ENCODE measurements at places on chromosomes 16 and 17.
A peak's percentile ranks its signal among the peaks of the same experiment; 100 is the strongest.

GRCh38 chr16:12238598-12238997 lies 262.1 kb downstream of the SNX29 start:
- no peak overlapping the region for H3K4me3 ChIP-seq
- H3K4me1 ChIP-seq = no peaks in the 10 kb centered on the region
- no peak overlapping the region for H3K27ac ChIP-seq
- peaks cover 3% of the 10 kb centered on the region for H3K27me3 ChIP-seq
- H3K36me3 ChIP-seq = peaks cover 3% of the 10 kb centered on the region
- DNase-seq = no peak

- no peak overlapping the region for H3K27ac ChIP-seq
- no peaks in the 10 kb centered on the region for H3K4me1 ChIP-seq
- no peak overlapping the region for H3K4me3 ChIP-seq
- no peaks in the 10 kb centered on the region for H3K27me3 ChIP-seq
- H3K36me3 ChIP-seq = peaks cover 41% of the 10 kb centered on the region
- no peak for DNase-seq
These were observed 24.8 kb downstream of the SLC38A10 start for GRCh38 chr17:81270279-81270678.

DNA sequence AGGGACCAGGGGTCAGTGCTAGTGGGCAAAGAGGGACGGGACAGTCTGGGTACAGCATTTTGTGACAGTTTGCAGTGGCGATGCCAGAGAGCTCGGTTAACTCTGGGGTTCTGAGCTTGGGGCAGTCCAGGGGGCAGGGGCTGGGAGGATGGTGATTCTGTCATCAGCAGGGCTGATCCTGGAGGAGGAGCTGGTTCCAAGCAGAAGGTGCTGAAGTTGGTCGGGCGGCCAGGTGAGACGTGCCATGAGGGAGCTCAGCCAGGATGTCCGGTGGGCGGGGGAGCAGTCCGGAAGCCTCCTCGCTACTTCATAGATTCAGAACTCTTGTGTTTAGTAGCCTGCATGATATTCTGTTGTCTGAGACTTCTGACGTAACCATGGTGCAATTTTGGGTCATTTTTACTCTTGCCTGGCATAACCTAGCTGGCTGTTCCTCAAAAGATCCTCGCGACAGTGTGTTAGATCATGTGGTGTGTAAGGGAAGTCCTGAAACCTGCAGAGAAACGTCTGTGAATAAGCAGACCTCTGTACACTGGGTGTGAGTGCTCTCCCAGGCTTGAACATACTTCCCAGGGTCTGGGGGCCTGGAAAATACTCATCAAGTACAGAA lies 122.0 kb downstream of the CLEC16A start:
- no peaks in the 10 kb centered on the region for H3K27me3 ChIP-seq
- peaks cover 30% of the 10 kb centered on the region for H3K36me3 ChIP-seq
- H3K27ac ChIP-seq = no peak overlapping the region
- H3K4me1 ChIP-seq = no peaks in the 10 kb centered on the region
- DNase-seq = no peak

DNA sequence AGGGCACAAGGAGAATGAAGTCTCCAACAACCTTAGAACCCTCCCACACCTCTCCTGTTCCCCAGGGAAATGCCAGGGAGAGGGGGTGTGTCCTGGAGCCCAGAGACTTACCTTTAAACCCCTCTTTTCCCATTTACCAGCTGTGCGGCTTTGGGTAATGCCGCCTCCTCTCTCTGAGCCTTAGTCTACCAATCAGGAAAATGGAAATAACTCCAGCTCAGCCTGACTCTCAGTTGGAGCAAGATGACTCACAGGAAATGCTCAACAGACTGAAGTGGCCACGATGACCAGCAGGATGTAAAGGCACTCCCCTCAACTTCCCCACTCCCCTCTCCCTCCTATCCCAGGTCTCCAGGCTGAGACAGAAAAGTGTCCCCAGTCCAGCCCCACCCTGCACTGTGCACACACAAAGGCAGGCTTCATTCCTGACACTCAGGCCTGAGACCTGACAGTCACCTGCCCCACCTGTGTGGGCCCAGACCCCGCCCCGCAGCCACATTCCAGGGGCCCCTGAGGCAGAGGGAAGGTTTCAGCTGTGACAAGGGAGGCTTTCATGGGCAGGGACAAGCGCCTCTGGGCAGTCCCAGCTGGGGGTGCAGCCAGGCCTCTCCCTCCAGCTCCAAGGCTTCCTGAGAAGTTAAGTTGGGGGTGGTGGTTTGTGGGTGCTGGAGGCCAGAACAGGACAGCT lies 3.0 kb upstream of the KRT15 start:
- H3K27me3 ChIP-seq = no peaks in the 10 kb centered on the region
- peak overlapping the region; percentile 3 for H3K4me3 ChIP-seq
- H3K36me3 ChIP-seq = peaks cover 20% of the 10 kb centered on the region

DNA sequence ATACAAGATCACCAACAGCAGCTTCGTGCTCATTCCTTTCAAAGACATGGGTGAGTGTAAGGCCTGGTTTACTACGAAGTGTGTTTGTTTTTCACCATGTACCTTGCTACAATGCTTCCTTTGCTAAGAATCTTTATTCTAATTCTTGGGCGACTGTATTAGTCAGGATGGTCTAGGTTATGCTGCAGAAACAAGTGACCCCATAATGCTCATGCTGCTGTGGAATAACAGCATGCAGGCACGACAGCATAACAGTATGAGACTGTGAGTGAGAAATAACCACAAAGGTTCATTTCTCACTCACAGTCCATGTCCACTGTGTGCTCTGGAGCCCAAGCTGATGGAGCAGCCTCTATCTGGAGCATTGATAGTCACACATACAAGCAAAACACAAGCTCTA lies 38.0 kb downstream of the TMC7 start:
- no peak overlapping the region for H3K27ac ChIP-seq
- H3K4me1 ChIP-seq = no peaks in the 10 kb centered on the region
- DNase-seq = no peak
- H3K27me3 ChIP-seq = no peaks in the 10 kb centered on the region
- H3K4me3 ChIP-seq = no peak overlapping the region

- no peaks in the 10 kb centered on the region for H3K4me1 ChIP-seq
- peaks cover 14% of the 10 kb centered on the region for H3K27me3 ChIP-seq
- H3K27ac ChIP-seq = no peak overlapping the region
- no peaks in the 10 kb centered on the region for H3K36me3 ChIP-seq
- H3K4me3 ChIP-seq = no peak overlapping the region
These were observed 245.2 kb upstream of the CCL2 start for GRCh38 chr17:34009912-34010311.

- H3K36me3 ChIP-seq = peaks cover 1% of the 10 kb centered on the region
- no peak for DNase-seq
- H3K27ac ChIP-seq = no peak overlapping the region
- peaks cover 24% of the 10 kb centered on the region for H3K4me1 ChIP-seq
These were observed 15.5 kb downstream of the UTS2R start for GRCh38 chr17:82386881-82387704.

- H3K4me3 ChIP-seq = no peak overlapping the region
- peaks cover 9% of the 10 kb centered on the region for H3K4me1 ChIP-seq
- H3K27ac ChIP-seq = peak overlapping the region; percentile 69
These were observed 5.8 kb downstream of the WIPF2 start for GRCh38 chr17:40224718-40225550.

- H3K27me3 ChIP-seq = peaks cover 7% of the 10 kb centered on the region
- peak overlapping the region; percentile 77 for H3K4me3 ChIP-seq
- no peak for DNase-seq
- peaks cover 19% of the 10 kb centered on the region for H3K4me1 ChIP-seq
These were observed 1.3 kb downstream of the MPP3 start for GRCh38 chr17:43831633-43832032.

GRCh38 chr17:29160253-29160652 lies 19.9 kb downstream of the MYO18A start:
- peaks cover 56% of the 10 kb centered on the region for H3K4me1 ChIP-seq
- H3K4me3 ChIP-seq = no peak overlapping the region
- H3K36me3 ChIP-seq = peaks cover 10% of the 10 kb centered on the region
- no peak for DNase-seq
- H3K27me3 ChIP-seq = no peaks in the 10 kb centered on the region

GRCh38 chr16:82612263-82612662 lies 14.5 kb upstream of the CDH13 start:
- peaks cover 13% of the 10 kb centered on the region for H3K27me3 ChIP-seq
- no peak for DNase-seq
- no peak overlapping the region for H3K4me3 ChIP-seq
- H3K4me1 ChIP-seq = no peaks in the 10 kb centered on the region
- no peaks in the 10 kb centered on the region for H3K36me3 ChIP-seq

- no peak overlapping the region for H3K27ac ChIP-seq
- H3K4me1 ChIP-seq = peaks cover 19% of the 10 kb centered on the region
- H3K4me3 ChIP-seq = no peak overlapping the region
- H3K27me3 ChIP-seq = no peaks in the 10 kb centered on the region
These were observed 53.9 kb downstream of the USP22 start for GRCh38 chr17:20988896-20989295.

DNA sequence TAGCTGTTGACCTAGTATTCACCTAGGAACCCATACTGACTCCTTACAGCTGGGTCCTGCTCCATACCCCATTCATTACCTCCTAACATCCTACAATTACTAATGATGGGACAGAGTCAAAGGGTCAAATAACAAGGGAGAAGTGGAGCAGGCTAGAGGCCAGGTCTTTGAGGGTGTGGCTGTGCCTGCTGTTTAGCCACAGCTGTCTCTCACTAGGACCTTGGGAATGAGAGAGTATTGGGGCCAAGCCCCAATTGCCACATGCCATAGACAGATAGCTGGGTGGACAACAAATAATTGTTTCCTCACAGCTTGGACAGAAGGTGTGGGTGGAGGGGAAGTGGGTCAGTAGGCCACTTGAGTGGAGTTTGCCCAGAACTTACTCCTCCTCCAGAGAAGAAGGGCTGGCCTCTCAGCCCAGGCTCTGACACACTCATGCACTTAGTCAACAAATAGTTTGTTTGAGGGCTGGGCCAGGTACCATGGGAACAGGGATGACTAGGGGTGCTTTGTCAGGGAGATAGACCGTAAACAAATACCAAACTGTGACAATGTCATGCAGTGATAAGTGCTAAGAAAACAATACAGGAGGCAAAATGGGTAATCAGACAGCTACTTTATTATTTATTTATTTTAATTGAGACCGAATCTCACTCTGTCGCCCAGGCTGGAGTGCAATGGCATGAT lies 10.2 kb upstream of the CENPT start:
- DNase-seq = no peak
- peaks cover 8% of the 10 kb centered on the region for H3K36me3 ChIP-seq
- no peaks in the 10 kb centered on the region for H3K27me3 ChIP-seq
- H3K4me3 ChIP-seq = no peak overlapping the region
- H3K27ac ChIP-seq = peak overlapping the region; percentile 58

GRCh38 chr17:46800573-46800972 lies 17.9 kb downstream of the WNT3 start:
- H3K36me3 ChIP-seq = peaks cover 19% of the 10 kb centered on the region
- no peak overlapping the region for H3K4me3 ChIP-seq
- peak overlapping the region; percentile 20 for H3K27ac ChIP-seq
- no peaks in the 10 kb centered on the region for H3K27me3 ChIP-seq
- peaks cover 5% of the 10 kb centered on the region for H3K4me1 ChIP-seq

- no peak overlapping the region for H3K4me3 ChIP-seq
- no peak for DNase-seq
- no peaks in the 10 kb centered on the region for H3K36me3 ChIP-seq
- H3K27me3 ChIP-seq = no peaks in the 10 kb centered on the region
- no peak overlapping the region for H3K27ac ChIP-seq
These were observed 16.5 kb upstream of the AKTIP start for GRCh38 chr16:53519417-53520091.

DNA sequence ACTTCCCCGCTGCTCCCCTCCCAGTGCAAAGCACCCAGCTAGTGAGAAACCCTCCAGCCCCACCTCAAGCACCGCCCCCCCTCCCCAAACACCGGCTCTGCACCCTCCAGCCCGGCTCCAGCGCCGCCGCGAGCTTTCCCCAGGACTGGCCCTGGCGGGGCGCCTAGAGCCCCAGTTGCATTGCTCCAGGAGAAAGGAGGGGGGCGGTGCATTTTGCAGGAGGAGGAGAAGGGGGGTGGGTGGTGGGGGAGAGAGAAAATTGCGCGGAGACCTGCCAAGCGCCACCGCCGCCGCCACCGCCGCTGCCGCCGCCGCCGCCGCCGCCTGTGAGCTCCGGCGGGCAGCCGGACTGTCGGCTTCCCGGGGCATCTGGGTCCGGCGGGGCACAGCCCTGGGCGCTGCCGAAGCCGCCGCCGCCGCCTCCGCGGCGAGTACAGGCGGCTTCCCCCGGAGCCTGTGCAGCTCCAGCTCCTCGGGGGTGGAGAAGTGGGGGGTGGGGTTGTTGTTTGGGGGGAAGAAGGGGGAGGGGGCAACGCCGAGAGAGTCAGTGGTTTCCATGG lies 333 bp upstream of the NOG start:
- H3K36me3 ChIP-seq = no peaks in the 10 kb centered on the region
- peak; percentile 72 for DNase-seq
- H3K4me3 ChIP-seq = peak overlapping the region; percentile 80
- peaks cover 39% of the 10 kb centered on the region for H3K4me1 ChIP-seq
- H3K27ac ChIP-seq = peak overlapping the region; percentile 61
- peaks cover 49% of the 10 kb centered on the region for H3K27me3 ChIP-seq

DNA sequence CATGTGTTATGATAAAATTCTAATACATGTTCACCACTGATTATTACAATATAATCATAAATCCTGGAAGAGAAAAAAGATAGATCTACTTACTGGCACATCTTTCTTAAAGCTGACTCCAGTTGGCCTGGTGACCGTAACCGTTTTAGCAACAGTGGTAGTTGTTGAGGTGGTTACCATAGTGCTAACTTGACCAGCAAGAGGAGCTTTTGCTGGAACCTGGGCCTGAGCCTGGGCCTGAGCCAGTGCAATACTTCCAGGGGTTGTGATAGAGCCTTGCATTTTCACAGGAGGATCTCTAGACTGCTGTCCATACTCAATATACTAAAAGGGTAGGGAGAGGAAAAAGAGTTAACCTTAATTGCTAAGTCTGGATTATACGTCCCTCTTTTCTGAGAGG lies 36.2 kb downstream of the SETD6 start:
- DNase-seq = no peak
- peaks cover 34% of the 10 kb centered on the region for H3K36me3 ChIP-seq
- H3K27me3 ChIP-seq = no peaks in the 10 kb centered on the region
- no peak overlapping the region for H3K4me3 ChIP-seq
- no peaks in the 10 kb centered on the region for H3K4me1 ChIP-seq
- H3K27ac ChIP-seq = no peak overlapping the region

DNA sequence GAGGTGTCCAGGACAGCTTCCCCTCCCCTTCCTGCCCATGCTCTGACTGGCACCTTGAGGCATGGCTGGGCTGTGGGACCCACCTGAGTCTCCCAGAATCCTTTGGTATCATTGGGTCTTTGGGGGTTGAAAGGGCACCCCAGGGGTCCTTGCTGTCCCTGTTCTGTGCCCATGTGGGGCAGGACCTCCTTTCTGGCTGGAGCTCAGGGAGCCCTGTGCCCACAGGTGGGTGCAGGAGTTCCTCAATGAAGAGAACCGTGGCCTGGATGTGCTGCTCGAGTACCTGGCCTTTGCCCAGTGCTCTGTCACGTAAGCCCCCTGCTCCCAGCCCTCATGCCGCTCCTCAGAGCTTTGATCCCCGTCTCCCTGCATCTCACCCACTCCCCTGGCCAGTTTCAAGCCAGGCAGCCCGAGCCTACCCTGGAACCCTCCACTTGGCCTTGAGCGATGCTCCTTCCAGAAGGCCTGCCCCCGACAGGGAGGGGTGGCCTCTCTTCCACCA lies 11.8 kb downstream of the FMNL1 start:
- H3K27me3 ChIP-seq = peaks cover 46% of the 10 kb centered on the region
- no peak overlapping the region for H3K4me3 ChIP-seq
- H3K4me1 ChIP-seq = peaks cover 8% of the 10 kb centered on the region
- no peak overlapping the region for H3K27ac ChIP-seq
- no peaks in the 10 kb centered on the region for H3K36me3 ChIP-seq
